Foreskin fibroblast (primary cell): ENCODE measurements at places on chromosomes 6 and 20.
A peak's percentile ranks its signal among the peaks of the same experiment; 100 is the strongest.

DNA sequence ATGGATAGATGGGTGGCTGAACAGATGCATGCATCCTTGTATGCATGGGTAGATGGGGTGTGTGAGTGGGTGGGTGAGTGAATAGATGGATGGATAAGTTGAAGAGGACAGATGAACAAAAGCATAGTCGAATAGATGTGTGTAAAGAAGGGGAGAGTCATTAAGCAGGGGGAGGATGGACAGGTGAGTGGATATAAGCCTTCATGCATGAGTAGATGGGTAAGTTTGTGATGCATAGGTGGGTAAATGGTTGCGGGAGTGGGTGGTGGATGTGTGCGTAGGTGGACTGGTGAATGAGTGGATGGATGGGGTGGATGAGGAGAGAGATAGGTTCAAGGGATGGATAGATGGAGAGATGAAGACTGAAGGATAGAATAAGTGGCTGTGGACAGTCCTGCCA lies 29.6 kb downstream of the HLA-DPB1 start:
- DNase-seq = no peak

DNA sequence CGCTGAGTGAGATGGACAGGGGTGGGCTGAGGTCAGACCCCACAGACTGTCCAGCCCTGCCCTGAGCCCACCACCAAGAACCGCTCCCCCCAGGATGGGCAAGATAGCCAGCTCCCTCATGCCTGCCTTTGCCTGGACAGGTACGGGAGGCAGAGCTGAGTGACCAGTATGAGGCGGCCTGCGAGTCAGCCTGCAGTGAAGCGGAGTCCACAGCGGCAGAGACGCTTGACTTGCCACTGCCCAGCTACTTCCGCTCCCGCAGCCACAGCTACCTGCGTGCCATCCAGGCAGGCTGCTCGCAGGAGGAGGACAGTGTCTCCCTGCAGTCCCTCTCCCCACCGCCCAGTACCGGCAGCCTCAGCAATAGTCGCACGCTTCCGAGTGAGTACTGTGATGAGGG lies 94.8 kb upstream of the MYL9 start:
- no peak for DNase-seq

DNA sequence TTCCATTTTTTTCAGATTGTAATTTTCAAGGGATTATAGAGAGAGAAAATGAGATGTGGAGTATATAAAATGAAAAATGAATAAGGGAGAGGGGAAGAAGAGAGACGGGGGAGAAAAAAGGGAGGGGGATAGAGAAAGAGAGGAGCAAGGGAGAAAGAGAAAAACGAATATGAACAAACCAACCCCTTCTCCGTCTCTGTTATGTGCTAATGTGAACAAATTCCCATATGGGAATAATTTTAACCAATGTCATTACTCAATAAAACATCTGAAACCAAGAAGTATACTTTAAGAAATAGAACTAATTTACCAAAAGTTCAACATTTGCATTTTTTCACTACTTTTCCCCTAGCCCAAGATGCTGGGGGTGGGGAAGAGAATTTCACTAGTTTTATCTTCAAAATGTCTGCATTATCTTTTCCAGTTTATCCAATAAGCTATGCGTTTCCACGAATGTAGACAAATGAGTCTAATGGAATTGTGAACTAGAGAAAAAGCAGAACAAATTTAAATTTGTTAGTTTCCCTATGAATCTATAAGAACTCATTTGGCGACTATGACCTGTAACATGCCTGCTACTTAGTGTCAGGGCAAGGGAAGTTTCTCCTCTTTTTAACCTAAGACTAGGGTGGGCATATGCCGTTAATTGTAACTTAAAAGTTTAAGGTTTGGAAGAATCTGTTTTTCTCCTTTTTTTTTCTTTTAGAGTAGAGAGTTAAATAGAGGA lies 286.3 kb downstream of the BTBD9 start:
- DNase-seq = no peak

DNA sequence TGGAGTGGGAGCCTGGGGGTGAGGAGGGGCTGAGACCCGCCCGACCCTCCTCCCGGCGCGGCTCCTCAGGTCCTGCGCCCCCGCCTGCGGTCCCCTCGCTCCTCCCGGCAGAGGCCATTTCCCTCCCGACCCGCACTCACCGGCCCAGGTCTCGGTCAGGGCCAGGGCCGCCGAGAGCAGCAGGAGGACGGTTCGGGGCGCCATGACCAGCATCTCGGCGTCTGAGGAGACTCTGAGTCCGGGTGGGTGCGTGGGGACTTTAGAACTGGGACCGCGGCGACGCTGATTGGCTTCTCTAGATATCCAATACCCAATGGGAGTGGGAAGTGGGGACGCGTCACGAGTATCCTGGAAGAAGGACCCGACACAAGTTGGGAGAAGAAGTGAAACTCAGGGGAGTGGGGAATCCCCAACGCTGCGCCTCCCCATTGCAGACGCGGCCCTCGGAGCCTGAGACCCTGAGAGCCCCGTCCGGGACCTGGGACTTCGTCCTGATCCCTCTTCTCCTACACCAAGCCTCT lies at the start of gene HLA-B:
Gene HLA-B, minus strand, starts transcription at position 234 of the 521 bp plus-strand sequence. Its CDS starts 21 bp downstream, at position 213.
- peak; percentile 91 for DNase-seq

DNA sequence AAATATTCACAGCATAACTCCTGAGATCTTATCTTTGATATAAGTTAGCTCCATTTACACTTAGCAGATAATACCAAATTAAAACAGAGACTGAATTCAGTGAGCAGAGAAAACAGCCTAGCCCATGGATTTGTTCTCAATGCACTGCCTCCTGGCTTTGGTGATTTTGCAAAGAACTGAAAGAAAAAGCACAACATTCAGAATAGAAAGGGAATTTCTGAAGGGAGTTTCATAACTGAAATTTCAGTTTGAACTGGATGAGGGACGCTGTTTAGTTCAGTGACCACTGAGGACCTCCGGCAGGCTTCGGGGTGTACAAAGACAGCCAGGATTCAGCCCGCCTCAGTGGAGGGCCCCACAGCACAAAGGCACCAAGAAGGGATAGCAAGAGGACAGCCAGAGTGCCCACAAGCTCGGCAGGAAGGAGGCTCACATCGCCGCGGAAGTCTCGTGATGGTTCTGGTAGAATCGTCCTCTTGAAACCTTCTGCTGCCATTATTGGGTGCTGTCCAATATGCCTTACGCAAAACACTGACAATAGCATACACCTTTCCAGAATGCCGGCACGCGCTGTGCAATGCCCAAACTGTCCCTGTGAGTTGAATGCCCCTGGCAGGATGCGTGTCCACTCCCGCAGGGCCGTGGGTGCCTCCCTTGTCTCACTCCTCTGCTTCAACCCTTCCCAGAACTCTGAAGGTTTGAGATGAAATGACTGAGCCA lies 9.7 kb upstream of the IRF4 start:
- no peak for DNase-seq

DNA sequence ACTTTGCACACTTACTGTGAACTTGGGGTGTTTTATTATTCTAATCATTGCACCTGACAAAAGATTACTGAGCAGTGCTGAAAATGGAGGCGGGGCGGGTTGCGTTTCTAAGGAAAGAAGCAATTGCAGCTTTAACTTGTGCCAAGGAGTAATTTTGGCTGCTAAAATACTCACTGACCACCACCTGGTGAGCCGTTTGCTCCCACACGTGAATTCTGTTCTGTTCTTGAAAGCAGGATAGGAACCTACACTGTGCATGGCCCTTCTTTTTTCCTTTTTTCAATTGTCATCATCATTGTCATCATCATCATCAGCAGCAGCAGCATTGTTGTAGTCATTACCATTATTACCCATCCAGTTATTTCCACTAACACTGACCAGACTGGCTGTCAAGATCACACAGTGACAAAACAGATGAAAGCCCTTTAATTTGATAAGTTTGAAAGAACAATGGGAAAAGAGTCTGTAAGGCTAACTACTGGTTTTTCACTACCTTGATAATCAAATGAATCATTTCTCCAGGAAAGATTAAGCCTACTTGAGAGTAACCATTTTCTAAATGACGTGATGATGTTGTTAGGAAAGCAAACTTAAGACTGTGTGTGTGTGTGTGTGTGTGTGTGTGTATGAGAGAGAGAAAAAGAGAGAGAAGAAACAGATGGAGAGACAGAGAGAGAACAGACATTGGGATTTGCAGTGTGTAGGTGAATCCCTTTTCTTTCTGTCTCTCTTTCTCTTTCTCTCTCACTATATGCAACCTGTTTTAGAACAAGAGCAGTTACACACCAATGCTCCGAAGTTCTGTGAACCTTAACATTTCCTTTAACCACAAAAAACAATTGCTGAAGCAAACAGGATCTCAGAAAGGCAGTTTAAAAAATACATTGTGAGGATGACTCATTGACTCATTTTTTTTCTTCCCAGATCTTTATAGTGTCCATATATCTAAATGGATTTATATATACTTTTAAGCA lies 3.8 kb downstream of the RIPOR2 start:
- peak; percentile 11 for DNase-seq

DNA sequence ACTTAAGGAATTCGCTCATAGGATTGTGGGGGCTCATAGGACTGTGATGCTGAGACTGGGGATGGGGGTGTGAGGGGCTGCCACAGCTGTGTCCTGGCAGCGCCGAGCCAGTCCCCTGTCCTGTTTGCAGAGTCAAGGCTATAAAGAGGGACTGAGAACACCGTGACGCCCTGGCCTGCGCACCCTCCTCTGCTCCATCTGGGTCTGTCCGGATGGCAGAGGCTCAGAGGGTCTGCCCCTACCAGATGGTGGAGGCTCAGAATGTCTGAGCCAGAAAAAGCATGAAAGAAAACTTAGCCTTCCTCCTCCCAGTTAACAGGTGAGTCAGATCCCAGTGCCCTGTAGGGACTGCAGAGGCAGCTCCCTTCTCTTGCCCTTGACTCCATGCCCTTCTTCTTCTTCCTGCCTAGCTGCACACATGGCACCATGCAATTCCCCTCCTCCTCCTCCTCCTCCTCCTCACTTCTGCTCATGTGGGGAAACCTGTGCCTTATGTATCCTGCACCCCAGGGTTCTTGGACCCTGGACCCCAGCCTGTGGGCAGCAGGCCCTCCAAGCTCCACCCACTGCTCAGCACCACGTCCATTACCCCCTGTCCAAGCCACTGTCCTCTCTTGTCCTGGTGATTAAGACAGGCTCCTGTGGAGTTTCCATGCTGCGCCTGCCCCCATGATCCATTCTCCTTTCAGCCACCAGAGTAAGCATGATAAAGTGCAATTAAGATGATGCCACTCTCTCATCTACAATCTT lies 410.0 kb upstream of the SULF2 start:
- no peak for DNase-seq

DNA sequence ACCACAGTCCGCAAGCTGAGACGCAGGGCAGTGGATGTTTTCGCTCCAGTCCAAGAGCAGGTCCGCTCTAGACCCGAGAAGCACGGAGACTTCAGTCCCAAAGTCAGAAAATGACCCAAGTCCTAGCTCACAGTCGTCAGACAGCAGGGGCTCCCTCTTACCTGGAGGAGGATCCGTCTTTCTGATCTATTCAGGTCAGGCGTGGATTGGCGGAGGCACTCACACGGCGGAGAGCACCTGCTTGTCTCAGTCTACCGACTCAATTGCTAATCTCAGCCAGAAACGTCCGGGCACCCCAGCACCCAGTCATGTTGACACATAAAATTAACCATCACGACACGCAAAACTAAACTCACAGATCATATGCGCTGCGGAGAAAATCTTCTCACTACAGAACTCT lies 285.3 kb upstream of the CDH4 start:
- DNase-seq = no peak

DNA sequence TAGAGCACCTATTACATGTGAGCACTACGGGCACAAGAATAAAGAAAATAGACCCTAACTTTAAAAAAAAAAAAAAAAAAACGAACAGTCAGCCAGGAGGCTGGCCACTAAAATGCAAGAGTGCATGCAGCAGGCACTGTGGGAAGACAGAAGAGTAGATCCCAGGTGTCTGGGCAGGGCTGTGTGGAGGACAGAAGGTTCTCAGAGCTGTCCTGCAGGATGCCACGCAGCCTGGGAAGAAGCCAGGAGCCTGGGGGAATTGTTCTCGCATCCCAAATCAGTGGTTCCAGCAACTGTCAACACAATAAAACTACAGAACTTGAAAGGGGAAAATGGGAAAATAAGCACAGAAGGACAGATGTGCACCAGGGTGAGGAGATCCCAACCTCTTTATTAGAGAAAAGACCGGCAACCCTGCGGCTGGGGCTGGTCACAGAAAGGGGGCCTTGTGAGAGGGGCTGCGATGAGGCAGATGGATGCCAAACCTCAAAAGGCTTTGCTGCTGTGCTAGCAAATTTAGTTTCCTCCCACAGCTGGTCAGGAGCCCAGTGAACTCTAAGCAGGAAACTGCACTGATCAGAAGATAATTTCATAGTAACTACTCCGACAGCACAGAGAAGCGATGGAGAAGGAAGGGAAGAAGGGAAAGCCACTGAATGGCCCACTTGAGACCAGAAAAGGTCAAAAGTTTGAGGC lies 30.9 kb downstream of the MAP3K5 start:
- peak; percentile 63 for DNase-seq
